Activated naive CD8-positive, alpha-beta T cell treated with anti-CD3 and anti-CD28 coated beads, Interleukin-2, amount 10 ng/mL, durations not matched to agents 7 days and 5 days (primary cell): ENCODE measurements at places on chromosomes 11 and 22.

GRCh38 chr11:64125676-64126075, 40.2 kb downstream of the MACROD1 start:
- DNase-seq, result no peak

- no peak for DNase-seq
These were observed 76.8 kb upstream of the VPREB1 start for GRCh38 chr22:22167791-22168189.

DNA sequence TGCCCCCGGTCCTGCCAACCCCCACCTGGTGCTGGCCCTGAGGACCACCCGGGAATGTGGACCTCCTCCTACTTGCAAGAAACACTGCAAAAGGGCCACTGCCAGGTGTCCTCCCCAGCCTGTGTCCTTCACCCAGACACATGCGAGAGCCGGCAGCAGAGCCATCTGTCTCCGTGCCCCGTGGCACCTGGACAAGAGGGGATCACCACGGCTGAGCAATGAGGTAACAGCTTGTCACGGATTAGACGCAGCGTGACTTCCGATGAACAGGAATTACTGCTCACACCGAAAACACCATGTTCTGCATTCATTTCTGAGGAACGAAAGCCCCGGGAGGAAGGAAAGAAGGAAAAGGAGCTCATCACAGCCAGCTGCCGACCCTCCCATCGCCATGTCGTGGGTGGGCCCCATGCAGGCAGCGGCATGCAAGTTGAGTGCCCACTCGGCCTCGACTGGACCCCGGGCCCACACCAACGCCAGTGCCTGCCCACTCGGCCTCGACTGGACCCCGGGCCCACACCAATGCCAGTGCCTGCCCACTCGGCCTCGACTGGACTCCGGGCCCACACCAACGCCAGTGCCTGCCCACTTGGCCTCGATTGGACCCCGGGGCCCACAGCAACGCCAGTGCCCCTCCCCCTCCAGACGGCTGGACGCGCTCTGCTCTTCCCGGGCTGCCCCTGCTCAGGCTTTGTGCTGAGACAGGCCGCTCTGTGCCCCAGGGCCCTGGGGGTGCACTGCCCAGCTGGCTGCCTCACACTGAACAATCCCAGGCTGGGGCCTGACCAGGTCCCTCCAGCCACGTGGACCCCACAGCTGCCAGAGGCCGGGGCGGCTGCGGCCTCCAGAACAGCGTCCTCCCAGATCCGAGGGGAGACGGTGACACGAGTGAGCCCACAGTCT, 22.0 kb downstream of the CHID1 start:
- DNase-seq, result no peak

- no peak for DNase-seq
These were observed 8.1 kb downstream of the TMA7B start for GRCh38 chr22:39967996-39968972.

DNA sequence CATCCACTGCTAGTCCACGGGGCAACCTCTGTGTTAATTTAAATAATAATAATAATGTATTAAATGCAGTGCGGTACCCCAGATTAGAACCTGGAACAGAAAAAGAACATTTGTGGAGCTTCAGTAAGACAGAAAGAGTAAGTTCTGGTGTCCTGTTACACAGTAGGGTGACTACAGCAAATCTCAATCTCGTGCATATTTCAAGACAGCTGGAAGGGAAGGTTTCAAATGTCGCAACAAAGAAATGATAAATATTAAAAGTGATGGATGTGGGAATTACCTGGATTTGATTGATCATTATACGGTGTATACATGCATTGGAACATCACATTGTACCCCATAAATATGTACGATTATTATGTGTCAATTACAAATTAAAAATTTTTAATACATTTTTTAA, 1.7 kb upstream of the RAC2 start:
- no peak for DNase-seq

GRCh38 chr11:70173018-70173417, 30.1 kb upstream of the FADD start:
- no peak for DNase-seq

DNA sequence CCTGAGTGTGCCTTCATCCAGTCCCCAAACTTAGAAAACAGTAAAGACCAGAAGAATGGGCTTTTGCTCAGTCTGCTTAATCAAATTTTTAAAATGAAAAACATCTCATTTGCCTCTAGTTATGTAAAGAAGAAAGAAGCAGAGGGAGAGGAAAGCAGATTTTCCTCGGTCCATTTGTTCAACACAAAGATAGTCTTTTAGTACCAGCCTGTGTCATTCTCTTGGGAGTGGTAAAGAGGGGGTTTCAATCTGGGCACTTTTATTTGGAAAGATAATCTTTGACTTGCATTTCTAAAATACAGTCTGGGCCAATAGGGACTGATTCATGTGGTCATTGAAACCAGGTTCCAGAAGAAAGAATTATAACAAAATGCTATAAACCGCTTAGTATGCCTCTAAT, 29.5 kb downstream of the KREMEN1 start:
- no peak for DNase-seq

GRCh38 chr11:126393143-126393542, 37.7 kb downstream of the ST3GAL4 start:
- no peak for DNase-seq

DNA sequence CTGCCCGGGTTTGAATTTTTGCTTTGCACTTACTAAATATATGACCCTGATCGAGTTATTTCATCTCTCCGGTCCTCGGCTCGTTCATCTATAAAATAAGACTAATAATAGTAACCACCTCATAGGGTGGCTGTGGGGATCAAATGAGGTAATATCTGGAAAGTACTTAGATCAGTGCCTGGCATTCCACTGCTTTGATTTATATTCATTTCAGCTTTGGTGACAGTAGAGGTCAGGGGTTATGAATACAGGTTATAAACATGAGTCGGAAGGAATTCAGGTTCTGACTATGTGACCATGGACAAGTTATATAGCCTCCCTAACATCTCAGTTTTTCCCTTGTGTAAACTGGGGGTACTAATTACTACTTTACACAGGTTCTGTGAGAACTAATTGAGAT, 2.9 kb upstream of the TEAD1 start:
- no peak for DNase-seq

DNA sequence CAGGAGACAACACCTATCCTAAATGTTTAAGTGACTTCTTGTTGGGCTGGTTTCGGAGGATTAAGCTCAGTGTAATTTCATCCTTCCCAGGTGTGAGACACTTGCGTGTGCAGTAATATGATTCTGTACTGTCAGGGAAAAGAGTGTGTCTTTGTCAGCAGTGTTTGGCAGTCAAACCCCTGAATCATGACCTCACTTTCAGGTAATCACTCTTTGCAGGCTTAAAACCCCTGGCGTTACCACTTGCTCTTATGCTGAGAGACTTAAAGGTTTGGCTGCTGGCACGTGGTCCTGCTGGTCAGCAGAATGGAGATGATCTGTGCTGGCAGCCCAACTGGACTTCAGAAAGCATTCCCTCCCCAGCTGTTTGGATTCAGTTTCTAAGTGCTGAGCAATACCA, 56.1 kb downstream of the APIP start:
- DNase-seq, result no peak

- DNase-seq, result no peak
These were observed 873.6 kb downstream of the OPCML start for GRCh38 chr11:132658696-132659095.

- DNase-seq, result no peak
These were observed 29.8 kb downstream of the CHORDC1 start for GRCh38 chr11:90192869-90193582.

GRCh38 chr11:802693-803466, 2.2 kb downstream of the PIDD1 start:
- no peak for DNase-seq

GRCh38 chr11:17719028-17719937, at the start of gene MYOD1:
Gene MYOD1, plus strand, starts transcription at chr11:17719571. Its CDS starts 212 bp downstream, at chr11:17719783.
- DNase-seq, result no peak
